Activated T-cell treated with anti-CD3 and anti-CD28 coated beads, Interleukin-2, amount 50 U/mL, for 4 hours (primary cell): ENCODE measurements at places on chromosomes 4 and X.
A peak's percentile ranks its signal among the peaks of the same experiment; 100 is the strongest.

- no peak for DNase-seq
Observed at GRCh38 chr4:182866746-182867145, 50.4 kb downstream of the DCTD start.

GRCh38 chr4:98720871-98721480, 62.6 kb upstream of the TSPAN5 start:
- no peak for DNase-seq

- DNase-seq: no peak
Observed at GRCh38 chr4:105586638-105587328, 34.4 kb downstream of the ARHGEF38 start.

- DNase-seq: no peak
Observed at GRCh38 chr4:93761286-93761685, 67.3 kb upstream of the ATOH1 start.

DNA sequence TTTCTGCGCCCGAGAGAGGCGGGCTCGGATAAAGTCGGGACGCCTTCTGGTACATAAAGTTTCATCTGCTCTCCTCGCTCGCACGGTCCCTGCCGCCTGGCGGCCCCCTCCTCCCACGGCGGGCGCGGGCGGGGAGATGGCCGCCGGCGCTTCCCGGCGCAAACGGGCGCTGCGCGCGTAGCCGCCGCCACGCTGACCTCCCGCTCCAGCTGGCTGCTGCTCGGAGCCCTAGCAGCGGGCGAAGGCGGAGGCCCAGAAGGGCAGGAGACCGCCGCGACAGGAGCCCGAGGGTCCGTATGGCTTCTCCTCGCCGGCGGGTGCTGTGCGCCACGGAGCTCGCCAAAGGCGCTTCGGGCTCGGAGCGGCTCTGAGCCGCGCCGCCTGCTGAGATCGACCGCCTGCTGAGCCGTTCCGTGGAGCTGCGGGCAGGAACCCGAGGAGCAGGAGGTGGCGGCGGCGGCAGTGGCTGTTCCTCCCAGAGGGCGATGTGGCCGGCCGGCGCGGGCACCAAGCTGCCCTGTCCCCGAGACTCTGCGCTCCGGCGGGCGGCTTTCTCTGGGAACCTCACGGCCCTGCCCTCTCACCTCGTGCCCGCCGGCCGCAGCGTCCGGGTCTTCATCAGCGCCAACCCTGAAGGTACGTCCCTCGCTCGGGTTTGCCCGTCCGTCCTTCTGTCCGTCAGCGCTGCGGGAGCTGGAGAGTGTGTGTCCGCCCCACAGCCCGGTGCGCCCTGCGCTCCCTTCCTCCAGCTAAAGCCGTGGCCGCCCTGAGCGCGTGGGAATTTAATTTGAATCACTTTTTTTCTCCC, at the start of gene NWD2:
TSS of gene NWD2 (plus strand) at position 161 of the 808 bp plus-strand sequence. CDS start at position 486, 325 bp downstream.
- no peak for DNase-seq

DNA sequence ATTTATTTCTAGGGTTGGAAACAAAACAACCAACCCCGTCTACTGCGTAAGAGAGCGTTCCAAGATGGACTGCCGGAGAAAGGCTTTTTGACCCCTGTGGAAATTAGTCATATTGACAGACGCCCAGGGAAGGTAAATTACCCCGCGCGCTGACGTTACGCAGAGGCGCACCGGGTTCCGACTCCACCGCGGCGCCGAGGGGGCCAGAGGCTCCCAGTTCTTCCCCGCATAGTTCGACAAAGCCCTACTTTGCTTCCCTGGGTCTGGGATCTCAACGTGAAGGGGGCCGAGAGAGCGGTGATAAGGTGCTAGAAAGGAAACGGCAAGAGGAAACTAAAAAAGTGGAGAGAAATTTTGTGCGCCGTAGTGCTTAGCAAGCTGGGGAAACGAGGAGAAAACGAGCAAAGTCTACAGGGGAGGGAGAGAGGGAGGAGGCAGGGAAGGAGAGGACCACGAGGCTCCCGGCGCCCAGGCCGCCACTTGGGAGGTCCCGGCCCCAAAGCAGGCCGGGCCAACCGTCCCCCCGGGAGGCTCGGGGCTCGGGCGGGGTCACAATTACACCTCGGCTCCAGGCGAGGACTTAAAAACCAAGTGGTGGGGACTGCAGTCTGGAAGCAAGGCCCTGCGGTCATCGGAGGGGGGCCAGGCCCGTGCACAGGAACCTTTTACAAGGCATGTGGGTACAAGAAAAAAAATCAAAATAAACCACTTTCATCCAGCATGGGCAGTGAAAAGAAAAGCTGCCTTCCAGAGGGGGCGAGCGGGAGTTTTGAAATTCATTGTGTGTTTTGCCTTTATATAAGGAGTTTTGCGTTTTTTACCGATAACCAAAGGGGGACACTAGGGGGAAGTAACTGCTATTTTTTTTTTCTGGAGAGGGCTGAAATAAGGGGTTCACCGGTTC, 13.2 kb downstream of the HAND2 start:
- DNase-seq: no peak

- DNase-seq: no peak
Observed at GRCh38 chrX:30248854-30249253, 1.9 kb downstream of the MAGEB1 start.

DNA sequence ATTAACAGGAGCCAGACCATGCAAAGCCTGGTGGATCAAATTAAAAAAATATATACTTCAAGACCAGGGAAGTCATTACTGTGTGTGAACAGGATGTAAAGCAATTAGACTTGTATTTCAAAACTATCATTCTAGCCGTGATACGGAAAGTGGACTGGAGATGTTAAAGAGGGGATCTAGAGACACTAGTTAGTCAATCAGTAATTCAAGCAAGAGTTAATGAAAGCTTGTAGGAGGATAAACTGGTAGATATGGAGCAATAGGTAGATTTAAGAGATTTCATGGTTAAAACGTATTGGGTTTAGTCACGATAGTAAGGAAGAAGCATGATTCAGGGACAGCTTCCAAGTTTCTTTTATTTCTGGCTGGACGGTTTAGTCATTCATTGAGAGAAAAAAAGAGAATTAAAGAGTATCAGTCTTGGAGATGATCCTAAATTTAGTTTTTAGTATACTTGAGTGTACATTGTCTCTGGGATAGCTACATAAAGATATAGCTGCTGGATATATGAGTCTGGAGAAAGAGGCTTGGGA, 3.9 kb downstream of the MAD2L1 start:
- no peak for DNase-seq

GRCh38 chrX:70433848-70434351, 10.7 kb upstream of the DLG3 start:
- peak; percentile 68 for DNase-seq

- no peak for DNase-seq
Observed at GRCh38 chr4:75673959-75674328, 733 bp upstream of the G3BP2 start.

DNA sequence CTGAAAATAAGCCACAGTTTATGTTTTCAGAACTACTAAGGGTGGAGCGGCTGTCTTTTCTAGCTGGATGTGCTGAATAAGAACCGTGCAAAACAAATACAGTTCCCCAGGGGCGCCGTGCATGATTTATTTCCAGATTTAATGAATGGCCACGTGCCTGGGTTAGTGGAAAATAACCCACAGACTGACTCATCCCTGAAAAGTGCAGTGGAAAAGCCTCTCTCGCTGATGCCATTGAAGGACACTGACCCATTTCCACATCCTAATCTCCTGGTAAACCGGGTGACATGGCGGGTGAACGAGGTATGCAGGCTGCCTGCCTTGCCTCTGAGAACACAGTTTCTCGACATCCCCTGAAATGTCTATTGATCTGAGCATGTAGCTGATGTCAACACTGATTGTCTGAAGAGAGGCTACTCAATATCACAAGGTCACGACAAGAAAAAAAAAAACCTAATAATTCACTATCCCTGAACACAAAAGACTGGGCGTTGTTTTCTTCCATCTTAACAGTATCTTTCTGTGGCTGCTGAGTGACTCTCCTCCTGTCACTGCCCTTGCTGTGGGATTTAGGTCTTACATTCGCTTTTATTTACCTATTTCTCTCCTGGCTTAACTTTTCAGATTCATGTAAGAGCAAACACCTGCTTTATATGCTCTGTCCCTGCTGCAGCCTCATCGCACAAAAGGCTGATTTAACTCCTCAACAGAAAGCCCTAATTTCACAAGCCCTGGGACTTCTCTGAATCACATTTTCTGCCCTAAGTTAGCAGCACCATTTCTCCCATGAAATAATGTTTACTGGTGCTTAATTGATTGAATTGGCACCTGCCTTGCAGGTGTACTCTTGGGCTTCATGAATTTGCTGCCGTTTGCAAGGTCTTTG, 76.9 kb upstream of the SCOC start:
- no peak for DNase-seq

- DNase-seq: no peak
Observed at GRCh38 chr4:47418147-47418546, 45.4 kb downstream of the COMMD8 start.

DNA sequence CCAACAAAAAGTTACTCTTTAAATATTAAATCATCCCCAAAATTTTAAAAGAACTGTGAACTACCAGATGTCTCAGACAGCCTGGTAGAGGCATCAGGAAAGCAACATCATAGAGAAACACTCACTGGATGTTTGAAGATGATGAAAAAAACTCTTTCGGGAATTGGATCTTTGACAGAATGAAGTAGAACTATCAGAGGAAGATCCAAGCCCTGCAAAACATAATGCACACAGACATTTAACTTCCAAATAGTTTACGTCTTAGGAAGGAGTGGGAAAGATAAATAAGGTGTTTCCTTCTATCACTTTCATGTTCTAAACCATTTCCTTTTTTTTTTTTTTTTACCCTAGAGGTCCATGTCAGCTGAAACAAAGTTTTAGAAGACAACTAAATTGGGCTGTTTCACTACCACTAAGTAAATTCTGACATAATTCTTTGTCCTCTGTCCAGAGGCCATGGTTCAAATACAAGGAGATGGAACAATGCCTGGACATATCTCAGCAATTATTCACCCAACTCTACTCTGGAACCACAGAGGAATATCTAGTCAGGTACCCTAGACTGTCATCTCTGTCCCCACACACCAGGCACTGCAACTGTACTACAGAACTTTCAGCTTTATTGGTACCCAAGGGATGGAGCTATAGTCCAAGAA, 217.7 kb upstream of the INTU start:
- DNase-seq: no peak

DNA sequence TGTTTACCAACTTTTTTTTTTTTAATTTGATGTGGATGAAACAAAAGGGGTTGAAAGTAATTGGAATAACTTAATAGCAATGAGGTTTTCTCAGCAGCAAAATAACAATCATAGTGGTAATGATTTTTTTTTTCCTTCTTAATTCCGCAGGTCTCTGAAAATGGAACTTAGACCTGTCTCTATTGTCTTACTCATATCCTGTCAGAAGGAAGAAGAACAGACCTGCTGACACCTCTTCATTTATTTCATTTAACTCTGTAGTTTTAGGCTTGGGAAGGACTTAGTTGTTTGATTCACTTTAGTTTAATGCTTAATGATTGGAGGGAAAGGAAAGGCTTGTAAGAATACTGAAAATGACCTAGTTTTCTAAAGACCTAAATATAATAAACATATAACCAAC, 9.0 kb downstream of the PCDH18 start:
- no peak for DNase-seq

DNA sequence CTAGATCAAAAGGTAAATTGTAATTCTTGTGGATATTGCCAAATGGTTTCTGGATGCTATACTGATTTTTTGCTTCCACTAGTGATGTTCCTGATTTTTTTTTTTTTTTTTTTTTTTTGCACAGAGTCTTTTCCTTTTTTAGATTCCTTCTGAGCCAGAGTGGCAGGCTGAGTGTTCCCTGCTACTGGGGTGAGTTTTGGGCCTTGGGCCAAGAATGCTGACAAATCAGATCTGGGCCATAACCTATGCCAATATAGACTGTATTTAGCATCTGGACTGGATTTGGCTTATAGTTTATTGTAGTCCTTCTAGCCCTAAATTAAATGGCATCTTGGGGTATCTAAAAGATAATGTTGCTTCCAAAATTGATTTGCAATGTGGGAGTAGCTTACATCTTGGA, 52.8 kb downstream of the REPS2 start:
- no peak for DNase-seq
